Jurkat, Clone E6-1 (cell line): ENCODE measurements at places on chromosomes 6 and 20.

DNA sequence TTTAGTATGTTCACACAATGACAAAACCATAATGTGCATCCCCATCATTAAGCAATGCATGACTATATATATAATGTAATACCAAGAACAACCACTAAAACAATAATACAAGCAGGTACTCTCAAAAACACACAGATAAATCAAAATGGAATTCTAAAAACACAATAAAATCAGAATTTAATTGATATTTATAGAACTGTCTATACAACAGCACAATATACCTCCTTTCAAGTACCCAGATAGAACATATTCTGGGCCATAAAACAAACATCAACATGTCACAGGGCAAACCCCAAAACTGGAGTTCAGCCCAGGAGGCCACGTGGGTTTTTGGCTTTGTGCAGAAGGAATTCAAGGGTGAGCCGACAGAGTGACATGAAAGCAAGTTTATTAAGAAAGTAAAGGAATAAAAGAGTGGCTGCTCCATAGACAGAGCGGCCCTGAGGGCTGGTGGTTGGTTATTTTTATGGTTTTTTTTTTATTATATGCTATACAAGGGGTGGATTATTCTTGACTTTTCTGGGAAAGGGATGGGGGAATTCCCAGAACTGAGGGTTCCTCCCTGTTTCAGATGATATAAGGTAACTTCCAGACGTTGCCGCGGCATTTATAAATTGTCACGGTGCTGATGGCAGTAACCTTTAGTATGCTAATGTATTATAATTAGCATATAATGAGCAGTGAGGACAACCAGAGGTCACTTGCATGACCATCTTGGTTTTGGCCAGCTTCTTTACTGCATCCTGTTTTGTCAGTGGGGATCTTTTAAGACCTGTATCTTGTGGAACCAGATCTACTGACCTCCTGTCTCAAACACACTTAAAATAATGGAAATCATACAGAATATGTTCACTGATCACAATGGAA is 5.6 kb downstream of the RAB23 start:
- DNase-seq: no peak

GRCh38 chr6:22770054-22770453 is 200.7 kb downstream of the HDGFL1 start:
- DNase-seq: no peak

DNA sequence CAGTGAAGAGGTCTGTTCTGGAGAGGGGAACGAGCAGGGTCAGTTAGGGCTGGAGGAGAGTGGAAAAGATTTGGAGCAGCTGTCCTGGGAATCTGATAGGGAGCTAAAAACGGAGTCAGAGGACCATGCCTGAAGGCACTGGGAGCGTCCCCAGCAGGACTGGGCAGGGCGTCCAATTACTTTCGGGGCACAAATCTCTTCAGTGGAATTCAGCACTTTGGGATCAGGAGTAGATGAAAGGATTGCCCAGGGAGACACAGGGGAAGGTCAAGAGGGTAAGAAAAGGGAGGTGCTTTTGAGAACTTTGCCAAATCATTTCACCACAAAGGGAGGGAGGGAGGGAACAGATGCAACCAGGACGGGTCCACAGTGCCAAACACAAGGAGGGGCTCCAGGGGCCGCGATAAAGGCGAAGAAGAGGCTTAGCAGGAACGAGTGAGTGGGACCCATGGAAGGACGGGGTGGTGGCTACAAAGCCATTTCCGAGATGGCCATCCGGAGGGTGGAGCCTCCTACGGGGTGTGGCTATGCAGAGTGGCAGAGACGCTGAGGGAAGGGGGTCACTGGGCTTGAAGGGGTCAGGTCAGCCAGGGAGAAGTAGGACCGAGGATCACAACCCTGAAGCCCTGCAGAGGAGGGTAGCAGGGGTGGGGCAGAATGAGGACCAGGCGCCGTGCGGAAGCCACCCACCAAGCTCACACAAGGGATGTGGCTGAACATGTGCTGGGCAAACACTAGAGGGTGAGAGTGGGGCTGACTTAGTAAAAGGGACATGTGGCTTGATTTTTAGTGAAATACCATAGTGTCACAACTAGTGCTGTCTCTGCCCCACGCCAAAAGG is 180.0 kb upstream of the RREB1 start:
- no peak for DNase-seq

DNA sequence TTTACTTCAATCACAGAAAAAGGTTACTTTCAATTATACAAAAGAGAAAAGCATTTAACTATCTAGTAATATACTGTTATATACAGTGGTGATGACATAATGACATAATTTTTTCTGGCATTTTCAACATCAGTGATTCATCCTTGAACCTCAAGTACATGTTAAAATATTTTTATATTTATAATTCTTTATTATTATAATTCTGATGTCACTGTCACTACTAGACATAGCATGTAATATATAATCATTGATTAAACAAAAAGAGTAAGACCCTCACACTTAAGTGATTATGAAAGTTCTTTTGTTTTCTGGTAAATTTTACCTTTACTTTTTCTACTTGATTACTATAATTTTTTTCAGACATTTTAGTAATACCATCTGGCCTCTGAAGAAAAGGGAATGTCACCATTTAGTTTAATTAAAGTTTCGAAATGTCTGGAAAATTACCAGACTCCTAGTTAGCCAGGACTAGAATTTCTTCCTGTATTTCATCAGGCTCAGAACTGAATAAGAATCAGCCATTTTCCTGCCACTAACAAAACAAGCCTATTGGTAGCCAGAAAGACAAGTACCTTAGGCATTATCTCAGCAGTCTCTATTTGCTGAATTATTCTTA is 71.5 kb downstream of the FILIP1 start:
- DNase-seq: no peak

DNA sequence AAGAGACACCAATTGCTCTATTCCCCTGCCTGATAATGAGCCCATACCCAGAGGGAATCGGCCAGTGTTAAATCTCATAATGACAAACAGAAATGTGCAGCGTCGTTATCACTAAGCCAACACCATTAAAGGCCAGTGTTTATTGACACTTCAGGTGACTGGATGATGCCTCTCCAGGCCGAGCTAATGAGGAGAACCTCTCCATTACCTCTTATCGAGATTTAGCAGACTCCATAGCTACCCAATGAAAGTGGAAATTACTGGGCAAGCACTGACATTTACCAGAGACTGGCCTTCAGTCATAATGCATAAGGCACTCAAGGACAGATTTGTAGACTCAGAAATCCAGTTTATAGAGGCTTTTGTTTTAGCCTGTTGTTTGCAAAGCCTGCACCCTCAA is 669.5 kb downstream of the MAFB start:
- DNase-seq: no peak

DNA sequence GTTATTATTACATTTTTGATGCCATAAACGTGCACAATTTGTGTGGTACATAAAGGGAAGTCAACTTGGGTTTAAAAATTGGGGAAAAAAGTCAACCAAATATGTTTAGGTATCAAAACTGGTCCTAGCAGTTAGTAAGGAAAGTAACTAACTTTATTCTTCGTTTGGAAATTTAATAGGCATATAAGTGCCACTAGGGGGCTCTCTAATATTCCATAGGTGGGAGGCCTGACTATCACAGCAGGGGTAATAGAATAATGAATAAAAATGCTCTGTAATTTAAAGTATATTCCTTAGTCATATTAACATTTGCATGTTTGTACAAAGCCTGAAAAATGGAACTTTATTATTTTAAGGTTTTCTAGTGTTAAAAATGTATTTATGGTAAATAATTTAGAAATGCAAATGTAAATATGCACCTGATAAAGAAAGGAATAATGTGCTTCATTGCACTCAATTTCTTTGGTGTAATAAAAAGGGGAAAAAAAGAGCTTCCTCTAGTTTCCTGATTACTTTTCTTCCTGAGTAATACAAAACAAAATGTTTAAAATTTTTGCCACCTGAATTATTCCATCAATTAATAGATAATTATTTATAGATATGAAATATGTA is 125.7 kb upstream of the HDAC2 start:
- peak; percentile 18 for DNase-seq

DNA sequence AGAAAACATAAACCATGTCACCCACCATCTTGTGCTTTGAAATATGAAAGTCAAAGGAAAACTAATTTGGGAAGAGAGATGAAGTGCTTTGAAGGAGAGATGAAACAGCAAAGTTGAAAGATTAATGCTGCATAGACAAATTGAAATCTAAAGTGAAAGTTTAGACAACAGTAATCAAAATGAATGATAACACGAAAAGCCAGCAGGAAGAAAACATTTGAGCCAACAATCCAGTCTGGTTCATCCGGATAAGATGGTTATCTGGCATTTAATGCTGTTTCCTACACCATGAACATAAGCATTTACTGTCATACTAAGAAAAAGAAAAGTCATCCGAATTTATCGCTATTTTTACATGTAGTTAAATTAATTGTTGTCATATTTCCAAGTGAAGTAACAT is 595 bp downstream of the HAO1 start:
- DNase-seq: no peak

DNA sequence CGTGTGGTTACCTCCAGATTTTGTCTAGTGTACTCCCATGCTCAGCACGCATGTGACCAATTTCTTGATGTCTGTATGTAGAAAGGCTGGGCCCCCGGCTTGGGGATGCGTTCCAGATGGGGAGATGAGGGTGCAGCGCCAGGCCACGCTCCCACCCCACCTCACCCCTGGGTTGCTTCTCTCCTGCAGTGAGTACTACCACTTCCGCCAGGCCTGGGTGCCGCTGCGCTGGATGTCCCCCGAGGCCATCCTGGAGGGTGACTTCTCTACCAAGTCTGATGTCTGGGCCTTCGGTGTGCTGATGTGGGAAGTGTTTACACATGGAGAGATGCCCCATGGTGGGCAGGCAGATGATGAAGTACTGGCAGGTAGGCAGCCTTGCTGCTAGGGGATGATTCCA is 11.5 kb upstream of the SRF start:
- no peak for DNase-seq

DNA sequence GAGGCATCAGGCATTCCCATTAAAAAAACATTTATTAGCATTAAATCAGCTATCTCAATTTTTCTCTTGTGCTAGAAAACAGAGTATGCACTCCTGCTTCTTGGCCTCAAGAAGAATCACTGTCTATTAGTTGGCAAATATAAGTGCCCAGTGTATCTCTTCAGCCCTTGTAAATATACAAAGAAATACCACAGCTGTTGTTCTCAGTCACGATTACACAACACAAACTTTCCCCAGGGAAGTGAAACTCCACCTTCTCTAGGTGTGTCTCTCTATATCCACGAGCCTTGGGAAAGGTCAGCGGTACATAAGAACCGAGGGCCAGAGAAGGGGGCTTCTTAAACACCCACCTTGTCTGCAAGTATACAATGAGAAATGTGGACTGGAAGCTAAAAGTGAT is 194.7 kb downstream of the PKHD1 start:
- DNase-seq: no peak

GRCh38 chr6:143482593-143482992 is 28.9 kb downstream of the FUCA2 start:
- no peak for DNase-seq

- no peak for DNase-seq
These were observed 245.3 kb downstream of the TBXT start for GRCh38 chr6:165922309-165922794.

DNA sequence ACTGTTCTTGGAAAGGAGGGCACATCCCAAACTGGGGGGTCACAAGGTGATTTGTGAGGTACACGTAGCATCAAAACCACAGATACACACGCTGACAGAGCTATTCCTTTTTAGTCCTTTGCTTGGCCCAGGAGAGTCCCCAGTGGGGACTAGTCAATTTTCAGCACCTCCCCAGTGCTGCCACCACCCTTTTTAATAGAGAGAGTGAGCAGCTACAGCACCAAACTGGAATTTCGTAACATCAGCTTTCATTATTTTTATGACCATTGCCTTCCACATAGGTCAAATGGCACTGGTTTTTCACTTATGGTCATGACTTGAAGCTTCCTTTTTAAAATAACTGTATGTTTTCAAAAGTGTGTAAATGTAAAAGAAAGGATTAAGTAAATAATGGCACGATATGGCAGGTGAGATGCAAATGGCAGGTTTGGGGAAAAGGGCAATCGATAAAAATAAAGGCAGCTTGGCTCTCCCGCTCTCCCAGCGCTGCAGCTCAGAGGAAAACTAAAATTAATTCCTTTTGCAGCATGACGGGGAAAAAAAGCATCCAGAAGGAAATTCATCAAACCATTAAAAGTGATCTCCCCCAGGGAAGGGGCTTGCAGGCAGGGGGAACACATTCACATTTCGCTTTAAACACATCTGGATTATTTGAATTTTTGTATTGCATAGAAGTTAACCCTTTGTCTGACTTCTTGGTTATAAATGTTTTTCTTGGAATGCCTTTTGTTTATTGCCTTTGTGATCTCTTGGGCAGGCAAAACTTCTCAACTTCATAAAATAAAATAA is 95.2 kb downstream of the ANKRD60 start:
- DNase-seq: no peak

DNA sequence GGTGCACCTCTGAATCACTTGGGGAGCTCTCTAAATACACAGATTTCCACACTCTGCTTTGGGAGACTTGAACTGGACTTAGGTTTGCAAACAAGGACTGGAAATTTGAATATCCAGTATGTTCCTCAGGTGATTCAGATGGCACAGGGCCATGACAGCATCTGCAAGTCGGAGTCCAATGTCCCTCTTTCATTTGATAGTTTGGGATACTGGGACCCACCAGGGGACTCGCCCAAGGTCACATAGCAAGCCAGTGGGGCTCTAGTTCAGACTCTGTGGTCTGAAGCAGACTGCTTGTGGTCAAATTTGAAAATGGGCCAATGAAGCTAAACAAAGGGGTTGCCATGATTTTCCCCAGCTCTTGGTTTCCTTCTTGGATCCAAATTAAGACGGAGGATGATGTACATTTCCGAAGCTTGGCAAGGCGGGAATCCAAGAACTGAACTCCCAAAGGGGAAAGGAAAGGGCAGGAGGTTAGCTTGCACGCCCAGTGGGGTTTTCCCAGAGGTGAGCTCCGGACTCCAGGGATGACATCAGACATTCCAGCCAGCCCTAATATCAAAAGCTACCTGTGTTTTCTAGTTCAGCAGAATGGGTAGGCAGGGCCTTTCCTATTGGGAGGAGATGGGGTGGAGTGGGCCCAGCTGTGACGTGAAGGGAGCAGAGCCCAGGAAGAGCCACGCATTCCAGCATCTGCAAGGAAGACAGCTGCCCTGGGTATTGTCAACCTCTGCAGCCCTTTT is 3.4 kb upstream of the SYS1 start:
- no peak for DNase-seq

GRCh38 chr20:21512634-21513180 is 1.2 kb downstream of the NKX2-2 start:
- DNase-seq: no peak

GRCh38 chr20:9348316-9348715 is 166.1 kb upstream of the LAMP5 start:
- DNase-seq: no peak

GRCh38 chr20:57714409-57715267 is 4.8 kb upstream of the PMEPA1 start:
- DNase-seq: no peak

DNA sequence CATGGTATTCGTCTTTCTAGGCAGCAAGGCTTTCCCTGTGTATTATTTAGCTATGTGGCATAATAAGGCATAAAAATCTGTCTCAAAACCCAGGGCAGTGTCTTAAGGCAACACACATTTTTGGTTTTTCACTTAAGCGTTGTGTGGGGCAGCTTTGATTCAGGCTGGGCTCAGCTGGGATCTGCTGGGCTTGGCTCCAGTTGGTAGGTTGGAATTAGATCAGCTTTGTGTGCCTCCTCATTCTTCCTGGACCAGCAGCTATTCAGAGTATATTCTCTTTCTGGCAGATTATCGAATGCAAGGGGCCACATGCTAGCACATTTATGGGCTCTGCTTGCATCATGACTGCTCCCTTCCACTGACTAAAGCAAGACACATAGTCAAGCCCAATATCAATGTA is 487.9 kb downstream of the RFPL4B start:
- DNase-seq: no peak
